ENCODE measurements at places on chromosomes 2 and 18.

- DNase-seq = no peak
Measured at GRCh38 chr2:45545943-45546342, 65.1 kb downstream of the SRBD1 start.

DNA sequence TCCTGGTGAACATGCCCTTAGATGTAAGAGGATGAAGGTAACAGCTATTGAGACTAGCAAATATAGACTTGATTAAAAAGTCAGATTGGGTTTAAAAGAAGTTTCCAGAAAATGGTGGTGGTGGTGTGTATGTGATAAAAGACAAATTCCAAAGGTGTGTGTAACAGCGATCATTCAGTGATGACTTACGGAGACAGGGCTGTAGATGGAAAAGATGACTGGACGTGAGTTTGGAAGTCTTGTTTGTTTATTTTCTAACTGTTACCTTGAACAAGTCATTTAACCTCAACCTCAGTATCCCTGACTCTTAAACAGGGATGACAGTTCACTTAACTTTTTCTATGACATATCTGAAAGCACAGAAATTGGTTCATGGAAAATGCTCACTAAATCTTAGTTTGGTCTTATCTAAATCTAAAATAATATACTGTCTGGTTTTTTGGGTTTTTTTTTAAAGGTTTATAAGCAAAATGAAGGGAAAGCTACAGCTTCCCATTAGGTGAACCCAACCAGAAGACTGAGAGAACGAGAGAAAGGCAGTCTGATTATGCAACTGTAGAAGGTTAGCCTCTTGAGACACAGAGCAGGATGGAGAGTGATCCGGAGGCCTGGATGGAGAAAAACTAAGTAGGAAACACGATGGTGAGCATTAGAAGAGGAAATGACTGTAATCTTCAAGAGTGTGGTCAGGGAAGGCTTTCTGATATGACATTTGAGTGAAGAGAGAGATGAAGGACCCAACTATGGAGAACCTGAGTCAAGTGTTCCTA lies 71.9 kb downstream of the TCF4 start:
- DNase-seq = no peak

- no peak for DNase-seq
Measured at GRCh38 chr2:99729104-99730025, 239.5 kb upstream of the REV1 start.

DNA sequence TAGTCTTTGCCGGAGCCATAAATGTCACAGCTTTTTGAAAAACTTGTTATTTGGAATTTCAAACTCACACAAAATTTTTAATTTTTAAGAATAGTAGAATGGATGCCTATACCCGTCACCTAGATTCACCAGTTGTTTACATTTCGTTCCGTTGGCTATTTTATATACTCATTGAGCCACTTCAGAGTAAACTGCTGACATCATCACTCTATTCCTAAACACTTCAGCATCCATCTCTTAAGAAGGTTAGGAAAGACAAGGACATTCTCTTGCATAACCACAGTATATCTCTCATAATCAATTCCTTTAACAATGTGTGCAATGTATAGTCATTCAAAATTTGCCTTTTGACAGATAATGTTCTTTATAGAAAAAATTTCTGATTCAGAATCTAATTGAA lies 1065.8 kb downstream of the LRP1B start:
- no peak for DNase-seq

- DNase-seq = no peak
Measured at GRCh38 chr2:39136799-39137198, 15.9 kb upstream of the SOS1 start.

DNA sequence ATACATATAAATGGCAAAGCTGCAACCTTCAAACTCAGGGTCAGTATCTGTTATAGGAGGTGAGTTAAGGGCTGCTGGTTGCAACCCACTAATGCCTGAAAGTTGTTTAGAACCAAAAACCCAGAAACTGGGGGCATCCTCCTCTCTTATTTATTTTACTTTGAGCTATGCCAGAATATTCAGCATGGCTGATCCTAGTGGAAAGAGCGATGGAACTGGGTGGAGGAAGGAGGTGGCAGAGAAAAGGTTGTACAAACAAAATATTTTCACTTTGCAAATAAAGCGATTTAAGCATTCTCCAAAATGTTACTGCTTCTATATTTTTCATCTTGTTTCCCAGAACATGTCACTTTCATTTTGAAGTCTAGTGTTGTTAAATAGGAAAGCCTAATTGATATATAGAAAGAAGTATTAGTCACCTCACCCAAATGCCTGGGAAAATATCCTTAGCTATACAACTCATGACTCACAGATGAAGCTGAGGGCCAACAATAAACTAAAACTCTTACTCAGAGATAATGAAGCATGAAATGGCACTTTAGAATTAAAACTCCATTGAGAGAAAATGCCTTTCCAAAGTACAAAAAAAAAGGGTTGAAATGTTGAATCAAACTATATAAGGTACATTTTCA lies 251.4 kb upstream of the UBE2E3 start:
- DNase-seq = no peak

GRCh38 chr2:1741851-1742250 lies 2.5 kb downstream of the PXDN start:
- no peak for DNase-seq

GRCh38 chr2:37982147-37982582 lies 57.1 kb downstream of the RMDN2 start:
- no peak for DNase-seq

GRCh38 chr2:120541553-120541932 lies 194.1 kb upstream of the GLI2 start:
- DNase-seq = no peak

- no peak for DNase-seq
Measured at GRCh38 chr2:127702395-127703009, 1.2 kb downstream of the SFT2D3 start.

DNA sequence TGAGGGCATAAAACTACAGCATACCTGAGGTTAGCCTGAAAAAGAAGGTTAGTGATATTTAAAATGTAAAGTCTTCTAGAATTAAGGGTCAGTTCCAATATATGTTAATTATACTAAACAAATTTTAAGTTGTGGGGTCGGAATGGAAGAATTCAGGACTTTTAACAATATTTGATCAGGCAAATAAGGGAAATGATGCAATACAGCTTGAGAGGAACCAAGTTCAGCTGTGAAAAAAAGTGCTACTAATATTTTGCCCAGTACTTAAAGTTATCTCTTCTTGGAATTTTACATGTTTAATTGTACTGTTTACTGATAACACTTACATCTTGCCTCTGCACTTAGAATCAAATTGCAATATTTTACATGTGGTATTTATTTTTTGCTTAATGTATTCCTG lies 345.5 kb upstream of the CWC22 start:
- DNase-seq = no peak

GRCh38 chr2:2876331-2877221 lies 501.0 kb downstream of the EIPR1 start:
- DNase-seq = no peak

GRCh38 chr18:49682173-49682802 lies 120.4 kb downstream of the LIPG start:
- DNase-seq = no peak

DNA sequence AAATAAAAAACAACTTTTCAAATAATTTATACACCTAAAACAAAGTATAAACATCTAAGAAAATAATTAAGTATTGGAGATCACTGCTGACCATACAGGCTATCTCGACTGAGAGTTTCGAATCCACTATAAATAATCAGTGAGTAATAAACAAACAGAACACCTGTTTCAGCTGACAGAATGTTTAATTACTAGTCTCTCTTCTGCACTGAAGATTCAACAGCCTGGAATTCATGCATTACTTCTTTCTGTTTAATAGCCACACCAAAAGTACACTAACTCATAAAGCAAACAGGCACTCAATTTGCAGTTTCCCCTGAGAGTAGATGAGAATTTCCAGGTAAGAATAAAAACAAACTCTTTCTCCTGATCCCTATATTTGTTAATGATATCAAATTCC lies 138.5 kb downstream of the RBMS1 start:
- no peak for DNase-seq

DNA sequence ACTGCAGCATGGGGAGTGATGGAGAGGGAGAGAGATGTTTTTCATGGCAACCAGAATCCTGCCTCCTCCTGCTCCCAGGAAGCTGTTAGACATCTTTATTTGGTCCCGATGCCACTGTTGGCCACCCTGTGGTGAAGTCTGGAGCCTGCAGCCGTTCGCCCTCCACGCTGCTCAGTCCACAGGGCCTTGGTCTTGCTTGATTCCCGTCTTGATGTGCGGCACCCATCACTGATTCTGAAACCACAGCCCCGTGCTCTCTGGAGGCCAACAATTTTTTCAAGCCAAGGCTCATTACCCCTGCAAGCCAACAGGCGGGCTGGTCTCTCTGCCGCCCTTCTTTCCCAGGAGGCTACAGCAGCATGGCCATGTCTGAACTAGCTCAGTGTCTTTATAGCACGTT lies 24.5 kb downstream of the SIGLEC15 start:
- DNase-seq = no peak

DNA sequence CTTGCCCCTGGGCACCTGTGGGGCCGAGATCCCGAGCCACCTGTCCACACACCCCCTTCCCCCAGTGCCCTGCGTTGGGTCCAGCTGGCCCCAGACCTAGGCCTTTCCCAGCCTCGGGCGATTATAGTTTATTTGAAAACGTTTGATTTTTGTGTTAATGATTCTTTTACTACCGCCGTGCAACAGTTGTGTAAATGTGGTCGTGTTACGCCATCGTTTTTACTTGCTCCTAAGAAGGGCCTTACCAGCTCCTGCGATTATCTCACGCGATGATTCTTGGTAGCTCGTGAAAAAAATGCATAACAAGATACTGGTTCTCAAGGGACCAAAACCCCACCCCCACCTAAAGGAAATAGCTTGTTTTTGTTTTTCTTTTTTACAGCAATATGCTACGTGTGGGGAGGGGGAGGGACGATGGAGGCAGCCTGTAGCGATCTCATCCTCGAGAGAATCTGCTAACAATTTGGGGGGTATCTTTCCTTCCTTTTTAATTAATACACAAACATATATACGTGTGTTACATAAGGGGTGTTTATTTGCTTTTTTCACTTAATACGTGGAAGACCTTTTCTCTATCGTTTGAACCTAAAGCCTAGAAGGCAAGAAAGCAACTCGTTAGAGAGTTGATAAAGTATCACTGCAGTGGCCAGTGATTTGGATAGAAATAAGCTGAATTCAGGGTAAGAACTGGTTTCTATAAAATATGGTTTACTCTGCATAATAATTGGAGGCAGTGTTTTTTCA lies 1.0 kb downstream of the ZDBF2 start:
- DNase-seq = no peak

- DNase-seq = no peak
Measured at GRCh38 chr2:135047300-135047699, at the start of gene MAP3K19. MAP3K19 (minus strand) TSS chr2:135047447; CDS start chr2:135024647, 22,800 bp downstream.

DNA sequence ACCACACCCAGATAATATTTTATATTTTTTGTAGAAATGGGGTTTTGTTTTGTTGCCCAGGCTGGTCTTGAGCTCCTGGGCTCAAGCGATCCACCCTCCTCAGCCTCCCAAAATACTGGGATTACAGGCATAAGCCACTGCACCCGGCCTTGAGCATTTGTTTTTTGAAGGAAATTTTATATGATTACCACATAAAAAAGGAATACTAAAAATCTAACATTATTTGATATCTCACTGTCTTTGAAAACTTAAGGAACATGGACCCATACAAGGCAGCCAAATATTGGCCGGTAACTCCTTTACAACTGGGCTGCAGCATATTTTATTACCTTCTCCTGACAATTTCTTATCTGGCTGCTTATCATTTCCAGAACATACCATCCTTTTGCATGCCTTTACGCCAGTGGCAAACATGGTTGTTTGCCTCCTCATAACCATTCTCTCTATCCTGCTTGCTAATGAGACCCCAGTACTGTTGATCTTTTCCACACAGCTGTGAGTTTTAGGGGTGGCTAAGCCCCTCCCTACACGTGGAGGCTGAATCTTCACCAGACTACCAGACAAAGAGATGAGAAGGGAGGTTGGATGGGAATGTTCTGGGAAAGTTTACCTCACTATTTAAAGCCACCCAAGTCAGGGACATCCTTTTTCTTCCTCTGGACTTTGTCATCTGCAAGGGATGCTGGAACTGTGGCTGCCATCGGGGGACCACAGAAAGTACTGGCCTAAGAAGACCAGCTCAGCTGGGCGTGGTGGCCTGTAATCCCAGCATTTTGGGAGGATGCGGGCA lies 157.5 kb downstream of the TGIF1 start:
- DNase-seq = no peak

DNA sequence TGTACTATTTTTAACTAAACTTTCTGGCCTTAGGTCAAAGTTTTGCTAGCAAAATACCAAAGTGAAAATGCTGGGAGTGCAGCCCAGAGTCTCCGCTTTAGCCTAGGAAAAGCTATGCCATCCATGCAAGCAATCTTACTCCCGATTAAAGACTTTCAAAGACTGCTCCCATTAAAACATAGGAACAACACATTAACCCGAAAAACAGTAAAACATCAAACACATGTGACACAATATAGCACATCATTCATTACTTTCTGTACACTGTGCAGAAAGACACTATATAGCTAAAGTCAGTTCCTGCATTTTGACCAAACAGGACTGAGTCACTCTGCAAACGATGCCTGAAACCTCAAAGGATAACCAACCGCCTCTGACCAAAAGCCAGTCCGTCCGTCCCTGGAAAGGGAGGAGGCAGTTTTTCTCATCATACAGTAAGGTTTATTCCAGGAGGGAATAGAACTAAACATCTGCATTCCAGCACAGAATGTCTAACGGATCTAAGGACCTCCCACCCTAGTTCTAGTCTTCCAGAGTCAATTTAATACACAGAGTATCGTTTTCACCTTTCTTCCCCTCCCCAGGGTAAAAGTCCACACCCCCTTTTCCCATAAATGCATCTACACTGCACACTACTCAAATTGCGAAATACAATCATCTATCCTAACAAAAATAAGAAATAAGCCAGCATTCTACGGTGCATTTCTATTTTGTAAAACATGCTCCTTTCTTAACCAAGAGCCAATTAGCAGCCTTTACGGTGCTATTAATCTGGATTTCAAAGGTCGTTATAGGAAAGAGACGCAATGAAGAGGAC lies 1.7 kb downstream of the ROCK2 start:
- no peak for DNase-seq

DNA sequence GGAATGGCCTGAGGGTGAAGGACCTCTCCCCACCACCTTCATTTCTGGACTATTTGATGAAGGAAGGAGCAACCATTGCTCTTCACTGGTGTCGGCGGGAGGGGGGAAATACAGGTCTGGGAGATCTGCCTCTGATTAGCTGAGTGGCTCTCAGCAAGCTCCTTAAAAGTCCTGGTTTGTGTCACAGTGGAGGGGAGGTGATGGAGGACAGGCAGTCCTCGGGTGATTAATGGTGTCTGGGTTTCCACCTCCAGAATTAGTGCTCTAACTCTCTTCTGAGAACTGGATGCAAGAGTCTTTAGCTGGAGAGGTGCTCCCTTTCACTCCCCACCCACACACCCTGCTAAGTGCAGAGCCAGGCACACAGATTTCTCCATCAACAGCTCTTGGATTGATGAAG lies 83.2 kb downstream of the TTC32 start:
- DNase-seq = no peak

GRCh38 chr18:45879681-45880655 lies 54.5 kb downstream of the SIGLEC15 start:
- DNase-seq = no peak

All from RWPE2 (cell line).